ENCODE measurements at places on chromosomes 6 and 20.

DNA sequence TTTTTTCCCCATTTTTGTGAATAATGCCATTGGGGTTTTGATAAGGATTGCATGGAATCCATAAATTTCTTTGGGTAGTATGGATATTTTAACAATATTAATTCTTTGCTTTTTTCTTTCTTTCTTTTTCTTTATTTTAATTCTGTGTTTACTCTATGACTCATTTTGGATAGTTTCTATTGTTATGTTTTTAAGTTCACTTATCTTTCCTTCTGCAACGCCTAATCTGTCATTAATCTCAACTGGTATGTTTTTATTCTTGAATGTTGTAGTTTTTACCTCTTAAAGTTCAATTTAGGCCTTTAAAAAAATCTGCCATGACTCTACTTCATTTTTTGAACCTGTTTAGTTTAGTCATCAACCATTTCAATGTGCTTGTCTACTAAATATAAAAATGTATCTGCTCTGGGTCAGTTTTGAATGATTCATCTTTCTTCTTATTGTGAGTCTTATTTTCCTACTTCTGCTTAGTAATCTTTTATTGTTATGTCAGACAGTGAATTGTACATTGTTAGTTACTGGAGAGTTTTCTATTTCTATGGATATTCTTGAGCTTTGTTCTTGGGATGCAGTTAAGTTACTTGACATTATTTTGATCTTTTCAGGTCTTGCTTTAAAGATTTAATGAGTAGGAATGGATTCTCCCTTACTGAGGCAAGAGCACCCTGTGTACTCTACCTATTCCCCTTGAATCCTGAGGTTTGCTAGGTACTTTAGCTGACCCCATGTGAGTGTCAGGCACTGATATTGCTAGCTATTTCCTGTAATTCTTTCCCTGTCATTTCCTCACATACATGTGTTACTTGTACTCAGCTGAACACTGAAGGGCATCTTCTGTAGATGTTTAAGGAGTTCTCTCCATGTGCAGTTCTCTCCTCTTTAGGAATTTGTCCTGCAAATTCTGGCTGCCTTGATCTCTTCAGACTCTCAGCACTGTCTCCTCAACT is 104.2 kb downstream of the TFAP2B start:
- DNase-seq, result no peak

DNA sequence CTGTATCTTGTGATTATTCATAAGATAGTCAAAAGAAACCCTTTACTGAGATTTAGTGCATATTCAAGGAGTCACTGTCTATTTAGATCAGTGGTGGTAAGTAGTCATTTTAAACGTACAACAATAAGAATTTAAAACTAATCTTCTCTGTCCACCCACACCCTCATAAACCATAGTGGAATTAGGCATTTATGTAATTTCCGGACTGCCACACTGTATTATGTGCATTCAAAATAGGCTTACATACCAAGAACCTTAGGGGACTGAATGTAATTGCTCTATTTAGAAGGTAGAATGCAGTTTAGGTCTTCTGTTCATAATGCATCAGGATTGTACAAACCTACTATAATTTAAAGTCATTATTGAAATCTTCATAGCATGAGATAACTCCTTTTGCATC is 685.4 kb downstream of the TENT5A start:
- no peak for DNase-seq

DNA sequence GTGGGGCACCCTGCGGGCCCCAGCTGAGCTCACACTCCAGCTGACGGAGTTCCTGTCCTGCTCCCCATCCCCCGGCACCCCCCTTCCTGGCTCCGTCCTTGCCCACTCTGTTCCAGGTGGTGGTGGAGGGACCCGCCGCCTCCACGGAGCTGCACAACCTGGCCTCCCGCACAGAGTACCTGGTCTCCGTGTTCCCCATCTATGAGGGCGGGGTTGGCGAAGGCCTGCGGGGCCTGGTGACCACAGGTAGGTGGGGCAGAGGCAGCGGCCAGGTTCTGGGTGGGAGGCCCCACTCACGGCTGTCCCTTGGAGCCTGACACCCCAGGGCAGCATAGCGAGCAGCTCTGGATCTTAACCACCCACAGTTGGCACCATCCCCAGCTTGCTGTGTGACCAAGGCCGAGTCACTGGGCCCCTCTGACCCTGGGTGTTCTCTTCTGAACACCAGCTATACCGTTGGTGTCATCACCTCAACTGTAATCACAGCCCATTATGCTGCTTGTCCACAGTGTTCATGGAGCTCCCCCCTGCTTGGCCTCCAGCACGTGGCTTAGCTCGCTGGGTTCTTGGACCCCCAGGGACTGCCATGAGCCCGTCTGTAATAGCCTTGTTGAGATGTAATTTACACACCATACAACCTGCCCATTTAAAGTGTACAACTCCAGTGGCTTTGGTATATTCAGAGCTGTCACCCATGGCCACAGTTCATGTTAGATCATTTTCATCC is 17.4 kb downstream of the COL20A1 start:
- DNase-seq, result no peak

DNA sequence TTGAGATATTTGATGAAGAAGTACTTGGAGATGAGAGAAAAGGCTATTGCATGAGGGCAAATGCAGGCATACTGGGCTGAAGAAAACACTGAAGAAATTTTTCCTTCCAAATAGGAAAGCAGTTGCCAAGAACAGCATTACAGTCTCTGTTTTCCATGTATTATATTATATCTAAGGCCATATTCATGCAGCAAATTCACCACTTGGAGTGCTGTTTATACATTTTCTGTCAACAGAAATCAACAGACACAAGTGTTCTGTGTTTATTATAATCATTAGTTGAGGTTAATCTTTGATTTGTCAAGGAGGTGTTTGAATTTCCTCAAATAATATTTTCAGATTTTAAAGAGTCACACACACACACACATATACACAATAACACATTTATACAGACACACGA is 268.8 kb upstream of the PLCB4 start:
- no peak for DNase-seq

- DNase-seq, result no peak
These were observed 196.5 kb downstream of the BACH2 start for GRCh38 chr6:90100059-90100665.

DNA sequence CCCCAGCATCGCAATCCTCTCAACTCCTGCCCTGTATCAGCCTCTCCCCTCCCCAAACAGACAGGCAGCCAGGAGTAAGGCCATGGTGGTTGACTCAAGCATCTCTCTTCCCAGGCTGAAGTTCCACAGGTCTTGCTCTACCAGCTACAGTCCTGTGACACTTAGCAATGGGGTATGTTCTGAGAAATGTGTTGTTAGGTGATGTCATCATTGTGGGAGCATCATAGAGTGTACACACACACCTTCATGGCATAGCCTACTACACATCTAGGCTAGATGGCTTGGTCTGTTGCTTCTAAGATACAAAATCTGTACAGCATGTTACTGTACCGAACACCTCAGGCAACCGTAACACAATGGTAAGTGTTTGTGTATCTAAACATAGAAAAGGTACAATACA is 29.5 kb upstream of the BCAS1 start:
- DNase-seq, result no peak

DNA sequence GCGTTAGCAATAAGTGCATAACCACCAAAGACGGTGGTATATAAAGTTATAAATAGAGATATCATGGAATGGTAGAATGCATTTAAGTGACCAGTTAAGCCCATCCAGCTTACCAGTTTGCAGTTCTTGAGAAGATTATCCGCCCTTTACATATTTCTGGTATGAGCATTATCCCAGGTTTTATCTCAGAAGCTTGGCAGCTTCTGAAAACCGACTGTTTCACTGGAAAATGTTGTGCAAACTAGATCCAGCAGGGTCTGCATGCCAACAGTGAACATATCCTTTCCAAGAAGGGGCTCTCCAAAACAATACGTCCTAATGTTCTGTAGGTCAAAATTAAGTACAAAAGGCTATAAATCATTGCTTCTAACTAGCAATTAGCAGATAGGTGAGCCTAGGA is 29.5 kb upstream of the SHLD1 start:
- no peak for DNase-seq

DNA sequence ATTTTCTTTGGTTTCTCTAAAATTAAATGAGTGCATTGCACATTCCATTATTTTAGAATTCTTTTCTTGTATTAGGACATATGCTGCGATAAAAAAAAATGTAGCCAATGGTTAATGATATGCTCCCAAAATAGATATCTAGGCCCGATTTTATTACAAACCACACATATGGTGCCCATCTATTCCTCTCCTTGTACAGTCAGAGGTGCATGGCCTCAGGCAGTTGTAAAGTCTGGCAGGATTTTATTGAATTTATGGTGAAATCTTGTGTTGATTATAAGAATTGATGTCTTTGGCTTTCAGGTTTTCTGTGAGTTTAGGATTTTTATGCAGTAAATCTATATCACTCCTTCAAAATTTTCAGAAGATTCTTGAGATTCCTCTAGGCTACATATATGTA is 192.2 kb downstream of the RFPL4B start:
- DNase-seq, result no peak

DNA sequence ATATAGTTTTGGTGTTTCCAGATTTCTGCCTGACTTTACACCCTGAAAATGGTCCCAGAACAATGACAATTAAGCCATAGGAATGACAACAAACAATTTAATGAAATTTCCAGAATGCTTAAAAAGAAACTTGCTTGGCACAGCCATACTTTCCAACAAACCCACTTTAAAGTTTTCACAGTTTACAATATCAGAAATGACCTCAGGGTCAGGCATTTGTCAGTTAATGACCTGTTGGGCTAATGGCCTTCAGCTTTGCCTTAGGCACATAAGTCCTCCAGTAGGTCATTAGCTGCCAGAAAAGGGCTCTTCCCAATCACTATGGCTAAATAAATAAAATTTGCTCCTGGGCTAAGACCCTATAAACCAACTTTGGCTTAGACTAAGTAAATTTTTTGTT is 144.6 kb upstream of the BEND3 start:
- DNase-seq, result peak; percentile 27

DNA sequence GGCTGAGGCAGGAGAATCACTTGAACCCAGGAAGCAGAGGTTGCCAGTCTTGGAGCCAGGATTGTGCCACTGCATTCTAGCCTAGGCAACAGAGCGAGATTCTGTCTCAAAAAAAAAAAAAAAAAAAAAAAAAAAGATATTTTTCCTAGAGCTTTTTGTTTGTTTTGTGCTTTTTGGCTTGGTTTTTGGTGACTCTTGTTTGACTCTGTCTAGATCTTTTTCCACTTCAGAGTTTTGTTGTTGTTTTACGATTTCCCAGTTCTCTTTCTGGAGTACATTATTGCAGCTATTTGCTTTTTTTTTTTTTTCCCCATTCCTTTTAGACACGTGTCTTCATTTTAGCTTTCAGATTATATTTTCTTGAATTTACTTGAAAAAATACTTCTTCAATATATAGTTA is 67.0 kb upstream of the AKAP12 start:
- DNase-seq, result no peak

DNA sequence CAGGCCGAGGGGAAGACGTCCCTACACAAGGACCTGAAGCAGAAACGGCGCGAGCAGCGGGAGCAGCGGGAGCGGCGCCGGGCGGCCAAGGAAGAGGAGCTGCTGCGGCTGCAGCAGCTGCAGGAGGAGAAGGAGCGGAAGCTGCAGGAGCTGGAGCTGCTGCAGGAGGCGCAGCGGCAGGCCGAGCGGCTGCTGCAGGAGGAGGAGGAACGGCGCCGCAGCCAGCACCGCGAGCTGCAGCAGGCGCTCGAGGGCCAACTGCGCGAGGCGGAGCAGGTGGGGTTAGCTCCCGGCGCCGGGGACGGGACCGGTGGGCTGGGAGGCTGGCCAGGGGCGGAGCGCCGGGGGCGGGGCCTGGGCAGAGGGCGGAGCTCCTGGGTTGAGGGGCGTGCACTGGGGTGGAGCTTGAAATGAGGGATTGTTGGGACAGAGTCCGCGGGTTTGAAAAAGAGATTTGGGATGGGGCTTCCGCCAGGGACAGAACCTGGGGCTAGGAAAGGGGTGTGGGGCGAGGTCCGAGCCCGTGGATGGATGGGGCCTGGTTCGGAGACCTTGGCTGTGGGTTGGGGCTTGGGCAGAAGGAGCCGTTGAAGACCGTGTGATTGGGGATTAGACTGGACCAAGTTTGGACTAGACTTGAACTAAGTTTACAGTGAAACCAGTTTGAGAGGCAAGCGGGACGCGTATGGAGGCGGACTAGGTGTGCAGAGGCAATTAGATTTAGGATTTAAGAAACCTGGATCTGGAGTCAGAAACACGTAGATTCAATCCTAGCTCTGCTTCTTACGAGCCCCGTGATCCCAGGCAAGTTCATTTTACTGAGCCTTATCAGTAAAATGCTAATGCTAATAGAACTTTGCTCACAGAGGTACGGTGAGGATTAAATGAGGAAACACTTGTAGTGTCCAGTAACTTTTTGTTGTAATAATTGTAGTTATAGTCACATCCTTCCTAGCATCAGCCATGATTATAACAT is 20.9 kb downstream of the DEF6 start:
- peak; percentile 87 for DNase-seq

DNA sequence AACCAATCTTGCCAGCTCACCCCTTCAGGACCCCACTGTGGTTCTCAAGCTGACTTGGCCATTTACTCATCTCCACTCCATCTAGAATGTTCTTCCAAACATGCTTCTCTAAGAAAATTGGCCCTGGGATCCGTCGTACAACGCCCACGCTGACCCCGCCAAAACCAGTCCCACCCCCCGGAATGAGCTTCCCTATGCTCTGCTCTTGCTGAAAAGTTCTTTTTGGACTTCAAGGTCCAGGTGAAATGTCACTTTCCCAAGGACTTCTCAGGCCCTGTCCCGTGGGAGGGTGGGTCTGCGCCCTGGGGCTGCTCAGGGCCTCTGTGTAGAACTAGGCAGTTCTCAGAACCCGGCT is 9.9 kb downstream of the NOL4L start:
- no peak for DNase-seq

GRCh38 chr20:3483309-3483708 is 12.5 kb downstream of the ATRN start:
- peak; percentile 95 for DNase-seq

GRCh38 chr6:107237992-107238660 is 122.8 kb upstream of the BEND3 start:
- no peak for DNase-seq

DNA sequence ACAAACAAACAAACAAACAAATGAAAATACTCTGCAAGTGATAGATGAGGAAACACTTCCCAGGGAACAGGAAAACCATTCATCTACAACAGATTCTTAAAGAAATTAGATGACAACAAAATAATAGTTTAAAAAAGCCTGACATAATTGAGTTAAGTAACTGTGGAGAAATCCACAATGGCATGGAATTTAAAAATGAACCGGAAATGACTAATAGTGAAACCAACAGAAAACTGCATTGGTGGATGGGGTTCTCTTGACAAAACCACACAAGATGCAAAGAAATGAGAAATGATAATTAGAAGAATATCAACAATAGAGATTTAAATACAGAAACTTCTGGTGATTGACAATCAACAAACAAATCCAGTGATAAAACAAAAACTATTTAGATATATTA is 785.6 kb downstream of the QKI start:
- DNase-seq, result no peak

DNA sequence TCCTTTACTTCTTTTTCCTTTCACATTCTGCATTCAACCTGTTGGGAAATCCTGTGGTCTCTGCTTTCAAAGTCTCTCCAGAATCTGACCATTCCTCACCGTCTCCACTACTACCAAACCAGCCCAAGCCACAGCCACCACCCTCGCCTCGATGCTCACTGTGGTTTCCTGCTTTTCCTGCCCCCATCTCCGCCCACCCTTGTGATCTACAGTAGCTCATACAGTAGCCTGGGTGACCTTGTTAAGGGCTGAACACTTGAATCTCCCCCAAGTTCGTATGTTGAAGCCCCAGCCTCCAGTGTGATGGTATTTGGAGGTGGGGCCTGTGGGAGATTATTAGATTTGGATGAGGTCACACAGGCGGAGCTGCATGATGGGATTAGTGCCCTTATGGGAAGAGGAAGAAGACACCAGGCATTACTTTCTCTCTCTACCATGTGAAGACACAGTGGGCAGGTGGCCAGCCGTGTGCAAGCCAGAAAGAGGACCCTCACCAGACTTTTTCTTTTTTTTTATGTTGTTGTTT is 189.0 kb upstream of the UST start:
- no peak for DNase-seq
